Stimulated activated CD4-positive, alpha-beta T cell treated with anti-CD3 and anti-CD28 coated beads, Interleukin-1b, Interleukin-23, amount 100 ng/mL, for 4 hours (primary cell): ENCODE measurements at places on chromosomes 5 and 9.

DNA sequence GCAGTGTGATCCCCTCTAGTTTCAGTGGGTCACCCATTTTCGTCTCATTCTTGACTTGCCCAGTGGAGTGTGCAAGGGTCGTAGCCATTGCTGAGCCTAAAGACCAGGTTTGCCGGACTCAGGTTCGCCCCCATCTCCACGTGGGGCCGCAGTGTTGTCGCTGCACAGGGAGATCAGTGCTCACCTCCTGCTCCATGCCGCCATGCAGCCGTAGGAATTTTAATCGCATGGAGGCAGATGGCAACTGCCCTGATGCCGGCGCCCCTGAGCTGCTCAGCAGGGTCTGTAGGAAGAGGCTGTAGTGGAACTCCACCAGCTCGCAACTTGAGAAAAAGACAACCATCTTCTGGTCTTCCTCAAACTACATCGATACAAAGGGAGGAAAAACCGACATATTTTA is 24.1 kb downstream of the DDX31 start:
- DNase-seq, result no peak

GRCh38 chr9:29006628-29007027 is 1433.3 kb upstream of the C9orf72 start:
- no peak for DNase-seq

DNA sequence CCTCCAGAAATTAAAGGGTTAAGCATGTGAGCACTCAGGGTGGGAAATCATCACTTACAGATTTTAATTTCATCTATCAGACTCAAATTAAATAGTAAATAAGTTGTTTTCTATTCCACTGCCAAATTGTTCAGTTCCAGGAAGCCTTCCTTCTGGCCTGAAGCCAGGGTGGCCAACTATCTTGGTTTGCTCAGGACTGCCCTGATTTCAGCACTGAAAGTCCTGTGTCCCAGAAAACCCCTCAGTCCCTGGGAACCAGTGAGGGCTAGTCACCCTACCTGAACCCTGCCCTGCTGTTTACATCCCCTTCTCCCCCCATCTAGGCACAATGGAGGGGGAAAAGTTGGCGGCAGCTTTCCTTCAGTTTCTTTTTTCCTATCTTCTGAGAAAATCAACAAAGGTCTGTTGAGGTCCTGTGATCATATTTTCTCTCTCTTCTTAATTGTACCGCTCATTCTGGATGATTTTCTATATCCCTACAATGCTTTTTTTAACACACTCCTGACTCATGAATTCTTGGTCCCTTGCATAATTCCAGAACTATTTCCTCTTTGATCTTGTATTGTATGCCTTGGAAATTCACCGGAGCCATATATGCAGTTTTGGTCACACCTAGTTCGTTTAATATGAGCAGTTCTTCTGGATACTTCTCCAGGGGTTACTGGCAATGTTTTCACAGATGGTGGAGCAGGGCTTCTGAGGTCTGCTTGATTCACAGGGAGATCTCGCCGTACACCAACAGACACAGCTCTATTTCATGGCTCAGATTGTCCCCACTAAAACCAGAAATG is 103.8 kb downstream of the MAP1B start:
- DNase-seq, result no peak

GRCh38 chr5:143064218-143064641 is 294.1 kb downstream of the ARHGAP26 start:
- DNase-seq, result no peak

DNA sequence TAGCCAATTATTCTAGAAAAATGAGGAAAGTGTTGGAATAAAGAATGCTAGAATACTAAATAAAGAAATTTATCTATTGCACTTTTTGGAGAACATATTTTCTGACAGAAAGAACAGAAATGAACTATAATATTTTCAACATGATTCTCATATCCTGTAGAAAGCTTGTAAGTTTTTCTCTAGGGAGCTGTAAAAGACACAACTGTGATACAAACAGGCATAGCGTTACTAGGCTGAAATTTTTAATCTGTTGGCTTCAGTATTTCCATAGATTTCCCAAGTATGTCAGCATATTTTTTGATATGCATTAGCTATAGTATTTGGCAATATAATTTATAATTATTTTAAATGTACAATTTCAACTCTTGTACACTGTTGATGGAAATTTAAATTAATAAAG is 31.3 kb downstream of the ANXA1 start:
- no peak for DNase-seq

- DNase-seq, result no peak
These were observed 2.0 kb downstream of the CCL19 start for GRCh38 chr9:34689116-34689470.

DNA sequence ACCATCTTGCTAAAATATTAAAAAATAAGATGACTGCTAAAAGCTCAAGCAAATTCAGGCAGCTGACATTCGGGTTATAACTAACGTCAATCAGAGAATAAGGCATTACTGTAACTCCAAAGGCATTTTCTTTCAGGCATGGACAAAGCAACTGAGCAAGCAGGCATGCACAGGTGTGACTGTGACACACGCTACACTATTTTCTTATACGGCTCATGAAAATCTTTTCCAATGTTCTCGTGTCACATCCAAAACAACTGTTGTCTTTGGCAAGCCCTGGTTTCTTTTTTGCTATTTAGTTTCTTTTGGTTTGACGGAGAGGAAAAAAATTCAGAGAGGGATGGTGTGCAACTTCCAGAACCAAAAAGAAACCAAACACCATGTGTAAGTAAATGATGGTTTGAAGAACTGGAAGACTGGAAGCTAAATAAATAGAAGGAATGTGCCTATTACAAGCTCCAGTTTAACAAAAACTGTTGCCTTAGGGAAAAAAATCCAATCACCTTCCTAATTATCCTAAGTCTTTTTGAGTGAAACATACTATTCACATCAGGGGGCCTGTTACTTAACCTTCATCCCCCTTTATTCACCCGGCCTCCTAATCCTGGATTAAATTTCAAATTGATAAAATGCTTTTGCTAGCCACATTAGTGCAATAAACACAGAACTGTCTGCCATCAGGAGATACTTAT is 277.6 kb downstream of the PSAT1 start:
- no peak for DNase-seq

GRCh38 chr5:137393196-137393993 is 105.7 kb downstream of the SPOCK1 start:
- DNase-seq, result no peak

- DNase-seq, result no peak
These were observed 753 bp upstream of the NR5A1 start for GRCh38 chr9:124507880-124508423.

- no peak for DNase-seq
These were observed at the start of gene TXNDC8 for GRCh38 chr9:110337727-110338126. TXNDC8 (minus strand) TSS chr9:110337863.
